ENCODE measurements at places on chromosomes 4 and X.

DNA sequence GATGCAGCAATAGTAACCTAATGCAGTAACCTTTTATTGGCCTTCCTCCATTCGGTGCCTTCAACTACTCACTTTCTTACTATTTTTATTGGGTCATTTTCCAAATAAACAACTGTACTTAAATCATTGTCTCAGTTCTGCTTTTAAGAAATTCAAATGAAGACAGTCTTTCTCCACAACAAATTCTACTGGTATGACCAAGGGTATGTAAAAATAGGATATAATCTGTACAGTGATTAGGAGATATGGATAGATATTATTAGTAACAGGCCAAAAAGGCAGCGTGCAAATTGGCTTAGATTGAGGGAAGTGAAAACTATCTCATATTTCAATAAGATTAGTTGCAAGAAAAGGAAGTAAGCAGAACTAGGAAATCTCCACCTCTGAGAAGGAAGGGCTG, 177.4 kb upstream of the PPP1R2C start:
- no peak for DNase-seq

DNA sequence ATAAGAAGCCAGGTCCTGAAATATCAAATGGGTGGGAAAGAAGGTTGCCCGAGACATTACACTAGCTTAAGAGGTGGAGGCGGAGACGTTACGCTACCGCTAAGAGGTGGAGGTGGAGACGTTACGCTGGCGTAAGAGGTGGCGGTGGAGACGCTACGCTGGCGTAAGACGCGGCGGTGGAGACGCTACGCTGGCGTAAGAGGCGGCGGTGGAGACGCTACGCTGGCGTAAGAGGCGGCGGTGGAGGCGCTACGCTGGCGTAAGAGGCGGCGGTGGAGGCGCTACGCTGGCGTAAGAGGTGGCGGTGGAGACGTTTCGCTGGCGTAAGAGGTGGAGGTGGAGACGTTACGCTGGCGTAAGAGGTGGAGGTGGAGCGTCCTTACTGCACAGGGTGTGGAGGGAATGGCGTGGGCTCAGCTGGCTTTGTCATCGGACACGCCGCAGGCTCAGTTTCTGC, 12.8 kb downstream of the CYP4V2 start:
- DNase-seq: no peak

- DNase-seq: peak; percentile 67
These were observed 4.7 kb upstream of the S100P start for GRCh38 chr4:6688879-6689505.

- DNase-seq: no peak
These were observed 1063.8 kb upstream of the INTU start for GRCh38 chr4:126568652-126569570.

- no peak for DNase-seq
These were observed 82.1 kb upstream of the IQCM start for GRCh38 chr4:149897783-149898182.

DNA sequence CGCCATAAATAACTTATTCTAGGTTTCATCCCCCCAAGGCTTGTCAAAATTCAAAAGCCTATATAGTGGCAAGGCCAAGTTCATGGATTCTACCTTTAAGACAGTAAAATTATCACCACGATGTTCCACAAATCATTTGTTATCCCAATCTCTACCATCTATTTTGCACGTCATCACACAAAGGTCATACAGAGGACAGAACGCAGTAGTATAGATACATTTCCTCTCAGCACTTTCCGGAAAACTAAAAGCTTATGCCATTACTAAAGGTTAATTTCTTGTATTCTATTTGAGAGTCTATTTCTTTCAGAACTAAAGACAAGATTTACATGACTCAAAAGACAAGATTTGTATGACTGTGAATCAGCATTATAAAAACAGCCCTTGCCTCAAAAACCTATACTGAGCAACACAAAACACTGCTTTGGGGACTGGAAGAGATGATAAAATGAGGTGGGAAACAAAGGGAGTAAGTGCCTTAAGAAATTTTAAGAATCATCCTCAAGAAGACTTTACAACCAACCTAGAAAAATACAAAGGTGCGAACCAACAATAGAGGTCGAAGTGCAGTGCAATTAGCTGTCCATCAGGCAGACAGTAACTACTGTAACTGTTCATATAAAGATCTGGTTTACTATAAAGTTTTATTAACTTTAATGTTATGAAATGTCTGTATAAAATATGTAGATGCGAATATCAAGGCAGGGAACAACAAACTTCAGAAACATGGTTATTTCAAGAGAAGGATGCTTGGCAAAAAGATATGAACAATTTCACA, 7.6 kb downstream of the UBE2D3 start:
- DNase-seq: no peak

- no peak for DNase-seq
These were observed 559.8 kb downstream of the TLL1 start for GRCh38 chr4:166432842-166433241.

DNA sequence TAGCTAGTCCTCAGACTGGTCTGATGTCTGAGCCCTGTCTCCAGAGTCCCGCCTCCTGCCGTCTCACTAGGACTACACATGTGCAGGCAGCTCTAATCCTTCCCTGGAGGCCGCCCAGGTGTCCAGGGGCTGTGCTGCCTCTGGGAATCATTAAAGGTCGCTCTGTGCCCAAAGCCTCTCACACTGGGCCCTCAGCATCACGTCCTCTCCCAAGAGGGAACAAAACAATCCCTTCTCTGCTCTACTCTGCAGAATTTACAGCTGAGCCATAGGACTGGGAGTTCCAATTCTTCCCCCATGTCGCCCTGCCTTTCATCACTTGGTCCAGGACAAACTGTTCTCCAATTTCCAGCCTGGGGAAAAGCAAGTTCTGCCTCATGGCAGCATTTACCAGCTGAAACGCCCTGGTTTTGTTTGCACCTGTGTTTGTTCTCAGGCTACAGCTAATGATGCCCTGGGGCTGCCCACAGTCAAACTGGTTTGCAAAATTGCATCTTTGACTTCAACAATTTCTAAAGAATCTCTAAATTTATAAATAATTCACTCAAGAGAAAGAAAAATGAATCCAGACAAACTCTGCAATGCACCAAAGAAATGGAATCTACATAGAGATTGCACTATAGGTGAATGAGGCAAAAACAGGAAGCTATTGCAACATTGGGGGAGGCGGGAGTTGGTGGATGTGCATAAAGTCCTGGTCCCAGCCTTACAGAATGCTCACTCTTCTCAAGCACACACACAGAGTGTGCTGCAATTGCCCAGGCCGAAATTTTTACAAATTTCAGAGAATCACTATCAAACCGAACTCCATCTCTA, 7.2 kb upstream of the MRFAP1 start:
- DNase-seq: no peak

DNA sequence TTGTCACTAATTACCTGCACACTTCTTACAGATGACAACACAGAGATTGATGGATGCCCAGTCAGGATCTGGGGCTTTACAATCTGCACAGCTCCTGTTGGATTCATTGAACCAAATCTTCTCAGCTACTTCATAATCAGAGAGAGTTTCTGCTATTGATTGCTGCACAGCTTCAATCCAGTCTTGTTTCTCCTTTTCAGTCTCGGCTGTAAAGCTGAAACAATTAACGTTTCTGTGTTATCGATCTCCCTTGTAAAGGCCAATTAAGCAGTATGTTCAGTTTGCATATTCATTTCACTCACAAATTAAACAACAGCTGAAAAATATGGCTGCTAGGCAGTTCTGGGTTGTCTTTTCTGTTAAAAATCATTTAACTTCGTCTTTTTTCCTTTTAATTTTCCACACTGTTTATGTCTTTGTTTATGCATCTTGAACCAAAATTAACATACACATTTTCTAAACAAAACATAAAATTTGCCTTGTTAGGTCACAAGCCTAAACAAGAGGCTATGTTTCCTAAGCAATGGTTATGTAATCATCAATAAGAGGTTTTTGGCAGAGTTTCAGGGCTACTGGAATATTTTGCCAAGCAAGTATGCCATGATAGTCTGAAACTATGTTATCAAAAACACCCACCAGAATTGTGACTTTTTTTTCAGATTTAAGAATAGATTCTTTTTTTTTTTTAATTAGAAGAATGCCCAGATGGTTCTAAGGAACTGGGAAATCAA, 79.2 kb downstream of the ARAP2 start:
- no peak for DNase-seq

DNA sequence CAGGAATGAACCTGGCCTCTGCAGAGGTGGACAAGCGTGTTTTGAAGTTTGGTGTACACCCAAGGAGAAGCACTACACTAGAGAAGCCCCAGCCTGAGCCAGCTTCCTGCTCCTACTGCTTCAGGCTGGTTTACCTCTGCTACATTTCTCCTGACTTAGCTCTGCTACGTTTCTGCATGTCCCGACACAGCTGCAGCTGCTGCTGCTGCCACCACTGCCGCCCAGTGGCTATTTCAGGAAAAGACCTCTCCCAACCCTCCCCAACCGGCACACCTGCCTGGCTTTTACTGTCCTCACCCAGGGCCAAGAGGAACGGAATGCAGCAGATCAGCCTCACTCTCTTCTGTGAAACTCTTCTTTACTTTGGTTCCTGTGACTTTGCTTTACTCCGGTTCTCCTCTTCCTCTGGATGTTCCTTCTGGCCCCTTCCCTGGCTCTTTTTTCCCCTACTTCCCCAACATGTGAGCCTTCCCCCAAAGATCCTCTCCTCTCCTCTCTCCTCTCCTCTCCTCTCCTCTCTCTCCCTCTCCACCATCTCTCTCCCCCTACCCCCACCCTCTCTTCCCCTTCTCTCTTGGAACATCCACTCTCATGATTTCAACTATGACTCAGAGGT, 3.1 kb upstream of the P2RY4 start:
- DNase-seq: no peak

DNA sequence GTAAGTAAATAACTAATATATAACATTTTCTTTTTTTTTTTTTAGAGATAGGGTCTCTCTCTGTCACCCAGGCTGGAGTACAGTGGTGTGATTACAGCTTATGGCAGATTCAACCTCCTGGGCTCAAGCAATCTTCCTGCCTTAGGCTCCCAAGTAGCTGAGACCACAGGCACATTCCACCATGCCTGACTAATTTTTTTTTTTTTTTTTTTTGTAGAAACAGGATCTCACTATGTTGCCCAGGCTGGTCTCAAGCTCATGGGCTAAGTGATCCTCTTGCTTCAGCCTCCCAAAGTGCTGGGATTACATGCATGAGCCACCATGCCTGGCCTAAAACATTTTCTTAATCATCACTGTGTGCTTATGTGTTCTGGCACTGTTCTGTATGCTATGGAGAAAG, 32.8 kb downstream of the MGARP start:
- no peak for DNase-seq

DNA sequence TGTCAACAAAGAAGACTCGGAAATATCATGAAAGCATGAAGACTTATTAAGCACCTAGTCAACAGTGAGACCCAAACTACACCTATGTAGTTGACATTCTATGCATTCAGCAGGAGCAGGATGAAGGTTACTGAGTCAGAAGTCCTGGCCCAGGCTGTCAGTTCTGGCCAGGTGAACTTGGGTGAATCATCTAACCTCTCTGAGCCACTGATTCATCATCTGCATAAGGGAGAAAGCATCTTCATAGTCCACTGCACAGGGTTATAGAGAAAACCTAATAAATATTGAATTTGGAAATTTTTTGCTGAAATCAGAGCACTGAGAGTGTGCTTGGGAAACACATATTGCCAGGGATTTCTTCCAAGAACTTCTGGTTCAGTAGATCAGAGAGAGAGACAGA, 296.0 kb upstream of the SFRP2 start:
- DNase-seq: no peak

DNA sequence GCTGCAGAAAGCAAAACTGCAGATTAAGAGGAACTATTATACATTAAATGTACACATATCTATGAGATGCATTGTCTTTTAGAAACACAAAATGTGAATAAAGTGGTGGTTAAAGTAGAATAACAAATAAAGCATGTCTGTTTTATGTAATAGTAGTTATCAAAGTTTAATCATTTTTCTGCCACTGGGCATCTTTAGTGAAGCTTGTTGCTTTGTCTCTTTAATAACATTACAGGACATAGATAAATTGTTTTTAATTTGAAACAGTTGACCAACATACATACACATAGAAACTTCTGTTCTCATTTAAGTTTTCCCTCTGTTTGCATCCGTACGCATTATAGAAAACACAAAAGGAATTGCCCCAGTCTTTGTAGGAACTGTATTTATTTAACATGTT, 1700.0 kb upstream of the ADGRL3 start:
- DNase-seq: no peak

- no peak for DNase-seq
These were observed 63.4 kb downstream of the DCAF12L1 start for GRCh38 chrX:126489116-126489695.

GRCh38 chr4:101969965-101970364, 179.4 kb downstream of the BANK1 start:
- DNase-seq: no peak

- no peak for DNase-seq
These were observed 34.7 kb downstream of the LUZP4 start for GRCh38 chrX:115324194-115324593.

- no peak for DNase-seq
These were observed 27.6 kb downstream of the CLCN5 start for GRCh38 chrX:49949961-49950360.

DNA sequence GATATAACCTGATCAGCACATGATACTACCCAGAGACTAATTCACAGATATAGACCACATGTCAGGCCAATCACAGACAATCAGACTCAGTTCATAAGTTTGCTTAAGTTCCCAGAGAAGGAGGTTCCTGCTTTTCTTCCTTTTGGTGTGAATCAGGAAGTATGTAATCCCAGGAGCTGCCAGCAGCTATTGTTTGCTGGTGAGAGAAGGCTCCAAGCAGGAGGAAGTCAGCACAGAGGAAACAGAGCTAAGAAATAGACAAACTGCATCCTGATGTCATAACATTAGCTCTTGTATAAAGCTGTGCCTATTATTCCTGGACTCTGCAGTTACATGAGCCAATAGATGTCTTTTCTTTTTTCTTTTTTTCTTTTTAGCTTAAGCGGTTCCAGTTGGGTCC, 50.9 kb downstream of the UCHL1 start:
- no peak for DNase-seq

DNA sequence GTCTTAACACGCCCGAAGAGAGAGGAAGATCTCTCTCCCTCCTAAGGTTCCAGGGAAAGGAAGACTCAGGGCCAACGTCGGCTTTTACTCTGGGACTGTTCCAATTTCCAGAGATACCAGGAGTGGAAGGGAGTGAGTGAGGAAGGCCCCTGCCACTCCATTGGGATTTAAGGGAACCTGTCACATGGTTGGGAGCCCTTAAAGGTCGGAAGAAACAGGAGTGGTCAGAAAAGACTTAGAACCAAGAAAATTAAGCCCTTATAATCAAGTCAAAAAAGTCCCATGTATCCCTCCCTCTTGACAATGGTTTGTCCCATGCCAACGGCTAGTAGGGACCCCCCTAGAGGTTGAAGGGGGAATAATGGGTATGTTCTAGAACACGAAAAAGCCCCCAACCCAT, at the start of gene TEX13A:
Gene TEX13A, minus strand, starts transcription at position 59 of the 400 bp plus-strand sequence. CDS start 297 bp downstream, outside the sequence.
- DNase-seq: no peak

GRCh38 chrX:54446084-54446483, 5.9 kb downstream of the TSR2 start:
- no peak for DNase-seq

GRCh38 chr4:151675411-151675971, 85.3 kb downstream of the GATB start:
- no peak for DNase-seq

Data from activated T-helper 1 cell treated with Interleukin-2 at 50 U/mL for 16 hours (primary cell).